CD4-positive, CD25-positive, alpha-beta regulatory T cell (primary cell): ENCODE measurements at places on chromosomes 4 and X. TPM values are rescaled to one million over a fixed set of nuclear protein-coding genes. Genes with fewer than 3 reads are reported as not detected.

GLOD5 gene
- not detected for polyA plus RNA-seq

CCDC120 gene
- polyA plus RNA-seq, result 0.31 TPM

TENM3 gene
- not detected for polyA plus RNA-seq

CHRDL1 gene
- polyA plus RNA-seq, result not detected

CDKL2 gene
- polyA plus RNA-seq, result 1.1 TPM

MXRA5 gene
- polyA plus RNA-seq, result not detected
